Vagina (tissue), 2 donors: ENCODE measurements at places on chromosomes 3 and 15.

- no peak for DNase-seq
Observed at GRCh38 chr3:188348435-188349244, 194.7 kb downstream of the LPP start.

DNA sequence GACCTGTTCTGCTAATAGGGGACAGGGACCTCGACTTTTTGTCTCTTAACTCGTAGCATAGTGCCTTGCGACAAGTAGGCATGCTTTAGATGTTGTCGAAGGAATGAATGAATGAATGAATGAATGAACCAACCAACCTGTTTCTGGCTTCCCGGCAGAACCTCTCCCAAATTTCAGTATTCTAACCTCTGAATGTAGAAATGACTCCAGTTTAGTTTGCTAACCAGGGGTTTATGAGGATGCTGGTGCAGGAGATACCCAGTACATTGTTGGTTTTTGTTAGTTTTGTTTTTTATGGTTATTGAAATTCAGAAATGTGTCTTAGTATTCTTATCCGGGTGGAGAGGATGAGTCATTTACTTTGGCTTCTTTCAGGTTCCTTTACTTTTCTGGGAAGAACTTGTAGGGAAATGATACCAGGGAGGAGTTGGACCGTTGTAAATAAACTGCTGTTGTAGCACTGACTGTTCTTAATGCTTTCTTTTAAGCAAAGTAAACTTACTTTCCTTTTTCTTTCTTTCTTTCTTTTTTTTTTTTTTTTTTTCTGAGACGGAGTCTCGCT lies 29.6 kb upstream of the EHHADH start:
- no peak for DNase-seq

- DNase-seq = no peak
Observed at GRCh38 chr15:65651831-65652749, 30.4 kb downstream of the SLC24A1 start.

DNA sequence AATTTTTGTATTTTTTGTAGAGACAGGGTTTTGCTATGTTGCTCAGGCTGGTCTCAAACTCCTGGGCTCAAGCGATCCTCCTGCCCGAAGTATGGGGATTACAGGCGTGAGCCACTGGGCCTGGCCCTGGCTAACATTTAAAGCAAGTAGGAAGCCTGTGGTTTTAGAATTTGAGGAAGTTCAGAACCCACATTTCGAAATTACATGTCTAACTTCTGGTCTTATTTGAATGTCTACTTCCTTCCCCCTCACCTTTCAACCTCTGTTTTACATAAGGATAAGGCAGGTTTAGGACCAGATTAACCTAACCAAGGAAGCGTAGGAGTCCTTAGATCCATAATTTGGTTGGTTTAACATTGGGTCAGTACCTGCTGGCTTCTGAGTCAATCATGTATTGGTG lies 120.5 kb upstream of the PROK2 start:
- DNase-seq = no peak

- no peak for DNase-seq
Observed at GRCh38 chr3:136346486-136346885, 96.3 kb downstream of the PCCB start.

GRCh38 chr3:97948351-97949109 lies 23.7 kb downstream of the RIOX2 start:
- no peak for DNase-seq

- DNase-seq = no peak
Observed at GRCh38 chr15:70578196-70578595, 185.2 kb downstream of the UACA start.

- no peak for DNase-seq
Observed at GRCh38 chr3:189202106-189202505, 30.3 kb downstream of the TPRG1 start.

- DNase-seq = peak; percentile 85
Observed at GRCh38 chr3:38031022-38031994, 1.9 kb upstream of the PLCD1 start.

DNA sequence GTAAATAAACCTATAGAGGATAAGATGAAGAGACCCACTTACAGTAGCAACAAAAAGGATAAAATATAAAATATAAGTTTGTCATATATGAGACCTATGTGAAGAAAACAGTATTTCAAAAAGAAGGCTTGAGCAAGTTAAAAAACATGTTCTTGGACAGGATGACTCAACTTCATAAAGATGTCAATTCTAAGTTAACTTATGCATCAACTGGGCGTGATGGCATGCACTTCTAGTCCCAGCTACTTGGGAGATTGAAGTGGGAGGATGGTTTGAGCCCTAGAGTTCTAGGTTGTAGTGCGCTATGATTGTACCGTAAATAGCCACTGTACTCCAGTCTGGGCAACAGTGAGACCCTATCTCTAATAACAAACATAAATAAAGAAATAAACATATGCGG lies 59.7 kb downstream of the PDCD6IP start:
- DNase-seq = no peak

DNA sequence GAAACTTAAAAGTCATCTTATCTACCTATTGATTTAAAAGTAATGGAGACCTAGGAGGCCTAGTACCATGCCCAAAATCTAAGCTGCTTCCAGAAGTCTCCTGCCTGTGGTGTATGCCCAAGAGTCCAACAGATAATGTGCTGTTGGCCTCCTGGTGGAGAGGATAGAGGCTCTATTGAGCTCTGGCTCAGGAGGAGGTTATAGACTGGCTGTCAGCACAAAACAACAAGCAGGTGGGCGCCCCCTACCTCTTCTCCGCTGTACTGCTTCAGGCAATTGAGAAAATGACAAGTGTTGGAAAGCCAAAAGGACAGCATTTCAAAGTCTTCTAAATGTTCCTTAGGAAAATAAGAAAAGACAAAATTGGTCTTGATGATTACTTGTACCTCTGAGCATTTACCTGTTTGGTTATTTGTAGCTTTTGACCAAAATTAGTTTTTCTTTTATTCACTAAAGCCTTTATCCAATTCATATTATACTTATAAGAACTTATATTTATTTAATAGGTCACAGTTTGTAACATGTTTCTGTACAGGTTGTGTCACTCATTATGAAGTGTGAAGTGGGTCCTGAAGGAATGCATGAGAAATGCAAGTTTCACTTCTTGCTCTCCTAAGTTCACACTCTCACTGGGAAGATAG lies 17.2 kb upstream of the GNB5 start:
- no peak for DNase-seq

- DNase-seq = no peak
Observed at GRCh38 chr3:158465074-158465473, 105.9 kb upstream of the MLF1 start.

DNA sequence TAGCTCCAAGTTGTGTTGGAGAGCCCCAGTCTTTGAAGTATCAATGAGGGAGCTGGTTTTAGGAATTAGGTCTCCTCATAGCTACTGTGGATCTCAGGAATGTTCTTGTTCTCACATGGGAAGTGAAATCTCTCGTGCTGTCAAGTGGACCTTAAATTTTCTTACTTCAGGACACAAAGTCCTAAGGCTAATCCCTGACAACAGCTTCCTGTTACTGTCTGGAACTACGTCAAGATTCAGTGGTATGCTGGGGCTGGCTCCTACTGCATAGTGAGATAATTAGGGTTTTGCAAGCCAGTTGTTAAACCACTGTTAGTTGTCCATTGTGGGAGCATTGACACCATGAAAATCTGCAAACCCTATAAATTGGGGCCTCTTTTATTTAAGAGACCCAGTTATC lies 22.8 kb downstream of the MESP1 start:
- no peak for DNase-seq

DNA sequence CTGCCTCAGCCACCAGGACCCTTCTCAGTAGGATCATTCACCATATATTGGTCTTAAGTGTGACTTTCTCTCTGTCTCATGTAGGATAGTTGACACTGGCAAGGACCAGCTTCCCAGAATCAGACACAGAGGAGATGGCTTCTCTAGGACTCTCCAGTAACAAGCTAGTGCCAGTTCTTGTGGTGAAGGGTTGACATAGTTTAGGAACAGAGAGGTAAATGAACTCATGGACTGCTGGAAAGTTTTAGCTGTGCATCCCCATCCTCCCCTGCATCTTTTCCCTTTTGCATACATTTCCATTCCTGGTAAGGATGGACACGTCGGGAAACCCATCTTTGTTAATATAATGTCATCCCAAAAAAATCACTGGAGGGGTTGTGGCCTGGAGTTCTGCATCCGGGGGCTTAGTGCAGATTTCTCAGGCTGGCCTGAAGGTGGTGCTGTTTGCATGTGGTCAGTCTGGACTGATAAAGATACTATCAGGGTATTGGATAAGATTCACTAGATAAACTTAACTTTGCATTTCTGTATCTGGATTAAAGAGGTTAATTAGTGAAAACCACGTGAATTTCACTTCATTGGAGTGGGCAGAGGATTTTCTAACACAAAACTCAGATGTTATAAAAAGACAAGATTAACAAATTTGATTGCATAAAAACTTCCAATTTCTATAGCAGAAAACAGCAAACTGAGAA lies 110.8 kb downstream of the TBC1D2B start:
- no peak for DNase-seq

DNA sequence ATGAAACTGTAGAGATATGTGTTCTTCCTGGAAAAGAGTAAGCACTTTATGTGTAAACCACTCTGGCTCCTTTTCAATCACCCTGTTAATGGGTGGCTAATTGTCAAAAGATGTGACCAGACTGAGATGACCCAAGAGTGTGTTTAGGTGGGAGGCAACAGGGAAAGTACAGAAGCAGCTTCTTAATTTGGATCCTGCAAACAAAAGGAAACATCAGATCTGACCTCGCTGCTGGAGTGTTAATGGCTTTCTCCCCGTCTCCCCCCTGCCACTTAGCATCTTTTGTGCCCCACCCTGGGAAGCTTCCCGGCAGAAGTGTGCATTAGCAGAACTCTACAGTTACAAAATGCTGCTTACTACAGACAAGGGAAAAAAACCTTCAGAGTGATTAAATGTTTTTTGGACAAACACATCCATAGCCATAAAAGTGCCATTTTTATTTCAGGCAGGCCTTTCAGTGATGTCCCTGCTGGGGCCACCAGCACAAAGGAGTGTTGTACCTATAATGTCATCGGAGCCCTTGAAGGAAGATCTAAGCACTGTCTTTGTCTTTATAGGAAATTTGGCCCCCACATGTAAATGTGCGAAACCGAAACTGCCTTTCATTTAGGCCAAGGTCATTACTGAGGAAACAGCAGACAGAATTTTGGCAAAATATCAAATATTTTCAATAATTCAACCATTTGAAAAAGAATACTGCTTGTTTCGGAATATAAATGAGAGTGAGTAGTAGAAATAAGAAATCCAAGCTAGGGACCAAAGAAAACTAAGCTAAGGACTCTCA lies 311.0 kb downstream of the WDR72 start:
- DNase-seq = no peak

GRCh38 chr3:189277711-189278110 lies 105.9 kb downstream of the TPRG1 start:
- no peak for DNase-seq
